SJCRH30 (cell line): ENCODE measurements at places on chromosomes 11 and 22.

GRCh38 chr11:45803971-45804760 is 783 bp upstream of the SLC35C1 start:
- peak; percentile 71 for DNase-seq

GRCh38 chr22:27480487-27480886 is 321.1 kb downstream of the MN1 start:
- peak; percentile 97 for DNase-seq

GRCh38 chr11:57463671-57464538 is 3.6 kb downstream of the RTN4RL2 start:
- peak; percentile 40 for DNase-seq

DNA sequence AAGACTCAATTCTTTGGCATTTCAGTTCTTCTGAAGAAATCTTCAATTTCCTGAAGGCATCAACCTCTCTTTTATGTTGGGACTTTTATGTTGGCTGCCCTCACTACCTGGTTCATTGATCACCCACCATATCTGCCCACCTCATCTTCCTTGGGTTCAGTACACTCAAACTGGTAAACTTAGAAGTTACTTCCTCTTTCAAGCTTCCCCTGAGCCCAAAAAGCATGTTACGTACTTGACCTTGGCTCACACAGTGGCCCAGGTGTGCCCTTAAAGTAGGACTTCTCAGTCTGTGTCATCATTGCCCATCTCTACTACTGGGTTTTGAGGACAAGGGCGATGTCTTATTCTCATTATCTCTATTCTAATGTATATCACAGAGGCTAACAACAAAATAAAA is 86.1 kb downstream of the GRIA4 start:
- DNase-seq, result no peak

GRCh38 chr11:119806064-119806915 is 77.3 kb upstream of the NECTIN1 start:
- no peak for DNase-seq

DNA sequence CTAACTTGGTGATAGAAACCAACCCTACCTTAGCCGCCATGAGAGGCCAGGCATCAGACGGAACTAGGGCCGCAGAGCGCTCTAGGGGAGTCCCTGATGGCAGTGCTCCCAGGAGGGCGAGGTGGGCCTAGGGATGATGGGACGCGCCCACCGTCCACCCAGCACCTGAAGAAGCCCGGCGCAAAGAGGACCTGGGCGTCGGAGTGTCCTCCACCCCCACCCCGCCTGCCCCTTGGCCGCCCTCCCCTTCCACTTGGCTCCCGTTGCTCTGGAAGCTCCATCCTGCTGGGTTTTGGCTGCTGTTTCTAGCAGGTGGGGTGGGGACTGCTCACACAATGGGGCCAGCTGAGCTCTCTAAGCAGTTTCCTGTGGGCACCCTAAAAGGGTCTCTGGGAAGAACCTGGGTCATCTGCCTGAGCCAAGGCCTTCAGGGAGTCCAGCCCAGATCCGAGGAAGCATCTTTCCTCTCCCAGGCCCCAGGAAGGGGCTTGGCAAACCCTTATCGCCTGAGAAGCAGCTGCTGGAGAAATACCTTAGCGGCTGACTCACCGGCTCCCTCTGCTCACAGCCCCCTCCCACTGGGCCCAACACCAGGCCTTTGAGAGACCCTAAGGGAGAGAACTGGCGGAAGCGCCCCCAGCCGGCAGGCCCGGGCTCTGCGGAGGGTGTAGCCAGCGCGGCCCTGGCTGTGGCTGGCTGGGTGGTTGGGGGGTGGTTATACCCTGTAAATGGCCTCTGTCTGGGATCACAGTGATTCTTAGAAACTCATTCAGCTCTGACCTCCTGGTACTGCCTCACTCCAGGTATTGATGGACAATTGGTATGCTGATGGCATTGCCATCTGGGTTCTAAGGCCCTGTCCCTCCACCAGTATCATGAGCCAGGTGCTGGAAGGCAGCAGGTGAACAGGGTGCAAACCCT is 19.3 kb downstream of the CREB3L1 start:
- DNase-seq, result peak; percentile 91
